ENCODE measurements at places on chromosomes 3 and 15.

DNA sequence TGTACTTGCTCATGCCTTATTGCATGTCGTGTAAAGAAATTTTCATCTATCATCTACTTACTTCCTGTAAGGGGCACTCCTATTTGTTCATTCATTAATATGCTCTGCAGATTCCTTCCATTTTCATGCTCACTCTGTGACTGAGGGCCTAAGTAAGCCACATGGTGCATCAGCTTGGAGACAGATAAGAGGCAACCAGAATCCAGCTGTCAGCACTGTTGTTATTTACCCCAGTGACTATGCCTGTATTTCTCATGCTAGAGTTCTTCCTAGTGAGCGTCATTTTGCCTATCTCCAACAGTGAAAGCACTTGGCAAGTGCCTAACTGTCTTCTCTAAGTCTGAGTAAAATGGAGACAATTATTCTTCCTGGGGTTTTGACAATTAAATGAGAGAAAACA, 124.8 kb upstream of the ABI3BP start:
- DNase-seq = no peak

GRCh38 chr15:89303986-89304385, 30.6 kb downstream of the POLG start:
- no peak for DNase-seq

DNA sequence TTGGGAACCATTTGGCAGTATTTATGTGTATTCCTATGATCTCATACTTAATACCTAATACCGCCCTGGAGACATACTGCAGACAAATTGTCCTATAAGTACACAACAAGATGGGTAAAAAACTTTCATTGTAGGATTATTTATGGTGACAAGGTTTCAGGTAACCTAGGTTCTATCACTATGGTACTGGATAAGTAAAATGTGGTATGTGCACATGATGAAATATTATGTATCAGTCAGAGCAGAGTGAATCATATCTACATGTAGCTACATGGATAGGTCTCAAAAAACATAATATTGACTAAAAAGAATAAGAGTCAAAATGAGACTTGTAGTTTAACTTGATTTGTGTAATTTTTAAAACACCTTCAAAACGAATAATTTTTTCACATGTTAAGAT, 147.8 kb downstream of the LEKR1 start:
- no peak for DNase-seq

DNA sequence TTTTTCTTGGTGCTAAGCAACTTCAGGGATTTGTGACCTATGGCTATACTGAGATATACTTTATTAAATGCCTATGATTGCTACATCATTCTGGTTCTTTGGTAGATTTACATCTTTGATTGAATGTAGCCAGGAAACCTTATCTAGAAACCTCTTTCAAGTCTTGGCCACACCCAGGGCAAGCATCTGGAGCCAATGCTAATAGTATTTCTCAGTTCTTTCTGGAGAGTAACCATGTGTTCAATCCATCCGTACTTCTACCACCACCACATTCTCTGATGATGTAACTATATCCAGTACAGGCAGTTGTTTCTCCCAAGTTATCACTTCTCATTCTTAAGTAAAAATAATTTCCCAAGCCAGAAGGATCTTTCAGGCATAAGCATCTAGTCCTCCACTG, 69.0 kb downstream of the NME9 start:
- DNase-seq = no peak

- no peak for DNase-seq
Observed at GRCh38 chr15:50576166-50576565, 29.7 kb upstream of the USP50 start.

- DNase-seq = no peak
Observed at GRCh38 chr3:8254489-8254888, 247.1 kb upstream of the LMCD1 start.

DNA sequence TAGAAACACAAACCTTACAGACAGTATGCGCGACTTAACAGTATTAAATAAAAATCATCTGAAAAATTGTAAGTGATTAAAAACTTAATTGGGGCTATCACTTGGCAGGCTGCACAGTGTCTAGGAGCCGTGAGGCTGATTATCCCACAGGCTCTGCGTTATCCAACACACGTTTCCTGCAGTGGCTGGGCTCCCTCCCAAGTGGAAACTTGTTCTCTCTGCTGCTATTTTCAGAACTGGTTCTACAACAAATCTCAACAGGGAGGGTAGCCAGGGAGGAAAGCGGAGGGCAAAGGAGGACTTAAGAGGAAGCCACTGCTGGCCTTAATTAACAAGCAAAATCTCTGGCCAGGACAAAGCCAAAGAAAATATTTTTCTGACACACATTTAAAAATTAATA, 555.2 kb downstream of the MAGI1 start:
- DNase-seq = no peak
